ENCODE measurements at places on chromosomes 11 and 22.

GRCh38 chr22:26215736-26216135, 46.5 kb downstream of the SEZ6L start:
- no peak for DNase-seq

- no peak for DNase-seq
Measured at GRCh38 chr11:70586261-70587074, 188.1 kb downstream of the CTTN start.

GRCh38 chr11:92643827-92644226, 325.6 kb upstream of the MTNR1B start:
- DNase-seq = no peak

DNA sequence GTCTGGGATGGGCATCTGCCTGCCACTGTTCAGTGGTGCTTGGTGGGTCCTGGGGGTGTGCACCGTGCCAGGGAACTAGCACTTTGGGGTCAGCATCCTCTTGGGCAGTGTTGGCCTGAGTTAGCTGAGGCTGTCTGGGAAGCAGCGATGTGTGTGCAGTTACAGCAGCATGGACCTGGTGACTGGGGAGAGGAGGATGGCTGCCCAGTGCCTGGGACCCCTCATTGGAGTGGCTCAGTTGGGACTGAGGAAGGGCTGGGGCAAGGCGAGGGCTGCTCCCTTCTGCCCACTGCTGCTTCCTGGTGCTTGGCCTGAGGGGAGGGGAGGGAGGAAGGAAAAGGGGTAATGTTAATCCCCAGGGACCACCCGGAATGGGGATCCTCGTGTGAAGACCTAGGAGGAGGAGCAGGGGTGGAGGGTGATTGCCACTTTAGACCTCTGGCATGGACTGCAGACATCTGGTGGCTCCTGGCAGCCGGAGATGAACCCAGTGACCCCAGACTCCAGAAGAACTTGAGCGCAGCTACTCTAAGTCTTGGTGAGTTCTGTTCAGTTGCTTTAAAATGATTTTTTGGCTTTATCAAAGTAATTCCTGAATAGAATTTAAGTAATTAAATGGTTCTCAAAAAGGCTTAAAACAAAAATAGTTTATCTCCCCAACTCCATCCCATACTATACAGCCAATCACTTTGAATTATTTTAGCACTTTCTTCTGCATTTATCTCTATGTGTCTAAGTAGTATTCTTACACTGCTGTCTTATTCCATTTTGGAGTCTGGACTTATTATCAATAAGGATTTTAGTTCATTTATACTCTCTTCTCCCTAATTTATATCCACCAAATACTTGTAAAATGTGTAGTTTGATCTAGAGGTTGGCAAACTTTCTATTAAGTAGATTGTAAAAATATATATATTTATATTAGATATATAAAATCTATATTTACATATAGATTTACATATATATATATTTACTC, 15.4 kb upstream of the TMEM191C start:
- DNase-seq = no peak

All from activated CD4-positive, CD25-positive, alpha-beta regulatory T cell treated with anti-CD3 and anti-CD28 coated beads, Interleukin-2, amount 50 U/mL, for 16 hours (primary cell).